ENCODE measurements at places on chromosomes 7 and 10.

GRCh38 chr7:112929421-112929820 lies 139.2 kb upstream of the TMEM168 start:
- DNase-seq: no peak

DNA sequence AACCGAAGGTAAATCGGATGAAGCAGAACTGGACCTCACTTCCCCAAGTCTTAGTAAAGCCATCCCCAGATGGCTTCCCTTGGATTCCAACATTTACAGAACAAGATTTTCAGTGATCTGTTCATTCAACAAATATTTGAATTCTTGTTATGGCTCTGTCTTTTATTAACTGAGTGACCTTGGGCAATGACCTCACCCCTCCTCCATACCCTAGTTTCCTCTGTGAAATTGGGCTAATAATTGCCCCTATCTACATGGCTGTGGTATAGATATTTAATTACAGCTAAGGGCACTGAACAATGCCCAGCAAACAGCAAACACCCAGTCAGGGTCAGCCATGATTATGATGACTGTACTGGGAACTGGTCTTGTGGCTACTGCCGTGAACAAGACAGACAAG lies 19.1 kb downstream of the TECTB start:
- no peak for DNase-seq

GRCh38 chr7:20021831-20022230 lies 195.4 kb downstream of the MACC1 start:
- DNase-seq: no peak

- DNase-seq: no peak
These were observed 205.3 kb upstream of the MKLN1 start for GRCh38 chr7:131122394-131122793.

- peak; percentile 26 for DNase-seq
These were observed 28.4 kb upstream of the CDHR3 start for GRCh38 chr7:105934572-105935185.

DNA sequence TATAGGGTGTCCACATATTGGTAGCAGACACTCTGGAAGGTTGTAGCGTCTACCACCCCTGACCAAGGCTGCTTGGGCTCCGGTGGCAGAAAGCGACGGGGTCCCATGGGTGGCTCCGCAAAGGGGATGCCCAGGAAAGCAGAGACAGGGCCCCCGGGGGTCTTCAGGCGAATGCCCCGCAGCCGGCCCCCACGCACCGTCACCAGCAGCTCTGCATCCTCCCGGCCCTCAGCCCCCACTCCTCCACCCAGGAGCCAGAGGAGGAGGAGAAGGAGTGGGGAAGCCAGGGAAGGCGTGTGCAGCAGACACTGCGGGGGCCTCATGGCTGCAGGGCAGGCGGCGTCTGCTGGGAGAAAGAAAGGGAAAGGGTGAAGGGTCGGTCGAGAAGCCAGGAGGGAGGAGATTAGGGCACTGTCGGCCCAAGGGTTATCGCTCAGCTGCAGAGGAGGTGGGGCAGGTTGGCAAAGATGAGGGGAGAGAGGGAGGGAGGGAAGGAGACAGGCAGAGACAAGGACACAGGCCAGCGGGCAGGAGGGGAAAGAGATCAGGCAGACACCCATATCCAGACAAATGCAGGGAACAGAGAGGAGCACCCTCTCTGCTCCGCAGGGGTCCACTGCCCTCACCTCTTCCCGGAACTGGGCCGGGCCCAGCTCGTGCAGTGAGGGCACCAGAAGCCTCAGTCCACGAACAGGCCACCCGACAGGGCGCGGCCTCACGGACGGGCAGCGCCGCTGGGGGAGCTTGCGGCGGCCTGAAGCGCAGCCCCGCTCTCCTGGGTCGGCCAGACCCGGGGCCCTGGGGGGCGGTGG lies 1.6 kb downstream of the ACHE start:
- no peak for DNase-seq

DNA sequence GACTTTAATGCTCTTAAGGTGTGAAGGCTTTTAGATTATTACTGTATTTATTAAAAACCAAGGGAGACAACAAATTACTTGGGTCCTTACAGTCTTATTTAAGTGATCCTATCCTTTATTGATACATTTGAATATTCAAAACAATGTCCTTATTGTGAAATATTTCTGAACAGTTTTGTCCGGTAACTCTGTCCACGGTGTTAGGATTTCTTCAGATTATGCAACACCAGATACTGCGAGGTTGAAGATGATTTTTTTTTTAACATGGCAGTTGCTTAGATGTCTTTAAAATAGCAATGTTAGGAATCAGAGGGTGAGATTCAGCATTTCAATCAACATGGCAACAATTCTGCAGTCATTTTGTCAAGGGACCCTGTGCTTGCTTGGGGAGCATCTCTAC lies 176.5 kb downstream of the CSTF2T start:
- DNase-seq: no peak

DNA sequence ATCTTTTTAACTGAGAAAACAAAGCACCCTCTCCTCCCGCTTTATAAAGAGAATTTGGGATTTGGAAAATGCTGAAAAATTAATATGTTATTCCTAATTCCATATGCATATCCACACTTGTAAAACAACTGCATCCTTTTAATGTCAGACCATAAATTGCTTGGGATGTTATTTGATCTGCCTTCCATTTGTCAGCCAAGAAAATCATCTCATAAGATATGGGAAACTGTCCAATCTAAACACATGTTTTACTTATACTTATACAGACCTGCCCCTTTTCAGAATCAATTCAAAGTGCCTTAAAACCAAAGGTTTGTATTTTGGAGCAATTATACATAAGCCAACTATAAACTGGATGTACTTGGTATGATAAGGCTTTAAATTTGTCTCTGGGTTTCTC lies 595.5 kb upstream of the PFKP start:
- DNase-seq: no peak

DNA sequence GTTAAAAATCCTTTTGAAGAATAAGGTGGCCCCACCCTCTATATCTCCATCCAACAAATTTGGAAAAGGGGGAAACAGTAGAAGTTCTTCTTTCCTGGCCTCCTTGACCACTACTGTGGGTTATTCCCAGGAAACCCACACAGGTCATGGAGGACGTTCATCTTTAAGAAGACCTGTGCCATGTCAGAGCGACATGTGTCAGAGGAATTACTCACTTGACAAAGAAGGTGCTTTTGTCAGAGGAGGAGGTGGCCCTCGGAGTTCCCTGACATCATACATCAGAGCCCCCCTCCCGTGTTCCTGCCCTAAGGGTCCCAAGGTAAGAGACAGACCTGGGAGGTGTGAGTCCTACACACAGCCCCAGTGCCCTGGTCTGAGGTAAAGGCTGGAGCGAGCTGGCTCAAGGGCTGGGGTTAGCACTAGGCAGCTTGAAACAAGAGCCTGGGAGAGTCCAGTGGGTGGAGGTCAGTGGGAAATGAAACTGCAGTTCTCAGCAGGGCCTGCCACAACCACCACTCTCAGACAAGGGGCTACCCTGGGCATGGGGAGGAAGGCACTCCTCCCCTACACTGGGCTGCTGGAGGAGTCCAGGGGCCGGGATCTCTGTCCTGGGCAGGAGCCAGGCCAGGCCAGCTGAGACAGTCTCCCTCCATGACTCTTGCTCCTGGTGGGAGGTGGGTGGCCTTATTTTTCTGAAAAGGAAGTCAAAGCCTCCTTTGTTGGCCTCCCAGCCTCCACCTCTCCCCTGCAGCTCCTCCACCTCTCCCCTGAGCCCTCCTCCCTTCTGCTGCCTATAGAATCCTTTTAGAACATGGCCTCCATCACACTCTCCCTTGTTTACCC lies 21.8 kb upstream of the ZMIZ1 start:
- DNase-seq: no peak

GRCh38 chr10:67079126-67079525 lies 153.3 kb downstream of the LRRTM3 start:
- DNase-seq: no peak

- no peak for DNase-seq
These were observed 35.5 kb upstream of the KCNMA1 start for GRCh38 chr10:77673101-77673500.

DNA sequence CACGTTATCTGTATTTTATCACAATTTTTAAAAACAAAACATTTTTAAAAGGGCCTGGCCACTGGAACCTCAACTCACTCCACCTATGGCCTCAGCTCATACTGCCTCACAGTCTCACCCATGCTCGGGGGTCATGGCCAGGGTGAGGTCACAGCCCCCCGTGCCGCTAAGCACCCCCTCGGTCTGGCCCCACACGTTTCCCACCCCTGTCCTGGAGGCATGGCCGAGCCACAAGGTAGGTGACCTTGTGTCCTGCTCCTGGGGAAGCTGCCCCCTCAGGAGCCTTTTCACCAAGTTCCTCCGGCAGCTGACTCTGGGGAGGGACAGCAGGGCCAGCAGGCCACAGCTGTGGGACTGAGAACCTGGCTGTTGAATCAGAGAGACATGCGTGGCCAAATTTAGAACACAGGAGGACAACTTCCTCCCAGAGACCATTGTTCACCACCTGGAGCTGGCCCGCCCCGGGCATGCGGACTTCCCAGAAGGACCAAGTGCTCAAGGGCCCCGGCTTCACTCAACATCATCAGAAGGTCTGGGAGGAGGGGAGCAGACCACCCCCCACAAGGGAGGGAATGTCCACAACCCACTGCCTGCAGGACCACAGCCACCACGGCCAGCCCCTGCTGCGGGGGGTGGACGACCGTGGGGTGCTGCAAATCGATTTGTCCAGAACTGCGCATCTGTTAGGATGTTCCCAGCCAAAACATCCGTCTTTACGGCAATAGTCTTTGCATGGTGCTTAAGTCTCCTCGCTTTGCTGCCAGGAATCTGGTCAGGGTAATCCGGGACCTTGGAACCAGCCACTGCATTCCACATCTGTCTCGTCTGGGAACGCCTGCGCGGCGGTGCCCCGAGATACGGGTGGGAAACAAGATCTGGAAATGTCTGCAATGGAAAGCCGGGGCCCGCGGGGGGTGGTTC lies 48.6 kb upstream of the PDGFA start:
- no peak for DNase-seq

DNA sequence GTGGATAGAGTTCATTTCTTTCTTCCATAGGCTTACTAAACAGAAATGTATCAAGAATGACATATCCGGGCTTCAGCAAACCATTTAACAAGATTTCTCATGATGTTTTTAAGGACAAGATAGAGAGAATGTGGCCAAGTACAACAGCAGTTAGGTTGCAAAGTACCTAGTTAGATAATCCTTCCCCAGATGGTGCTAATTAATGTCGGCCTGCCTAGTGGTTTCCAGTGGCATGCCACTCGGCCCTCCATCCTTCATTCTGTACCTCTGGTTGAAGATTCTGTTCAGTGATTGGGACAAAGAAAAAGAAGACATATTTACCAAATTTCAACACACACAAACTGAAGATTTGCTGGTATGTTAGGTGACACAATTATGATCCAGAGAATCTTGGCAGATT lies 212.1 kb downstream of the MACC1 start:
- no peak for DNase-seq

DNA sequence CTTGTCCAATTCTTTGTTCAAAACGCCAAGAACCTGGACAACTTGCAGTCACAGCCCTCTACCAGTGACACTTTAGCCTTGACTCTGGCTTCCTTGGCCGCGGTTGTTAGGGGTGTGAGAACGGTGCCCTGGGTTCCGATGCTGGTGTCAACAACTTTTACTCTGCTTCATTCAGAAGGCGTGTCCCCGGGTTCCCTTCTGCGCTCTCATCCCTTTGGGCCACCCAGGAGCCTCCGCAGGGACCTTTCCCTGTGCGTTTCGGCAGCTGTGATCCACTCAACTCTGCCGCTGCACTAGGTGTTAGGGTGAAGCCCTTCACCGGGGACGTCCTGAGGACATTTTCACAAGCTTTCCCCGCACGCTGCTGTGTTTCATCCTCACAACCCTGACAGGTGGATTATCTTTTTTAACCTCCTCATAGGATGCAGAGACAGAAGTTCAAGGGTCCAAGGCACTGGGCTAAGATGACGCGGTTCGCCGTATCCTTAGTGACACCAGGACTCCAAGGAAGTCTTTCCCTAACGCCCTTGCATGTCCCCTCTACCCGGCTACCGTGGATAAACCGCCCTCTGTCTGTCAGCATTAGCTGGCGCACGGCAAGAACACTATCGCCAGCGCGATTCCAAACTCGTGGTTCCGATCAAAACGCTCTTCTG lies 133.5 kb upstream of the SHH start:
- no peak for DNase-seq

DNA sequence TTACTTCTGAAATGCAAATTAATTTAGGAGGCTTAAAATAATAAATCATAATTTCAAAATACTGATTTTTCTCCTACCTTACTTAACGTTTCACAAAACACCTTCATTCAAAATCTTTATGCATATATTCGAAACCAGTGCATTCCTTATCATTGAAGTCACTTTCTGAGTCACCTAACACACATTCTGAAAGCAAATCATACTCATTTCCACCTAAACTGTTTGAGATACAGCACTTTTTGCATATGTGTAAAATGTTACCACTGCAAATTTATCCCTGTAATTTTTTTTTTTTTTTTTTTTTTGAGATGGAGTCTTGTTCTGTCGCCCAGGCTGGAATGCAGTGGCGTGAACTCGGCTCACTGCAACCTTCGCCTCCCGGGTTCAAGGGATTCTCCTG lies 15.7 kb downstream of the PPP3CB start:
- DNase-seq: peak; percentile 67

- DNase-seq: no peak
These were observed 30.6 kb downstream of the KMT2E start for GRCh38 chr7:105044449-105045070.

DNA sequence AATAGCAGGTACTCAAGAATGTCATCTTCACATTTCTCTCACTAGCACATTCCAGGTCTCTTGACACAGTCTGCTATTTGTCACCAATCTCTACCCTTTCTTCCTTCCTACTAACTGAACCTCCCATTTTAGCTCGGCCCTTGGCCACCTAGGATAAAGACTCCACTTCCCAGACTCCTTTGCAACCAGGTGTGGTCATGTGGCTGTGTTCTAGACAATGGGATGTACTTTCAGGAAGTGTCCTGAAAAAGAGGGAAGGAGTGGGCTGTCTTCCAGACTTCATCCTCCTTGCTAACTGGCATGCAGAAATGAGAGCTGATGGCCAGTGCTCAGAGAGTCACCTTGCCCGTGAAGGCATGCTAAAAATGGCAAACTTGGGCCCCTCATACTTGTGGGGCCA lies 139.2 kb downstream of the AMPH start:
- DNase-seq: no peak

DNA sequence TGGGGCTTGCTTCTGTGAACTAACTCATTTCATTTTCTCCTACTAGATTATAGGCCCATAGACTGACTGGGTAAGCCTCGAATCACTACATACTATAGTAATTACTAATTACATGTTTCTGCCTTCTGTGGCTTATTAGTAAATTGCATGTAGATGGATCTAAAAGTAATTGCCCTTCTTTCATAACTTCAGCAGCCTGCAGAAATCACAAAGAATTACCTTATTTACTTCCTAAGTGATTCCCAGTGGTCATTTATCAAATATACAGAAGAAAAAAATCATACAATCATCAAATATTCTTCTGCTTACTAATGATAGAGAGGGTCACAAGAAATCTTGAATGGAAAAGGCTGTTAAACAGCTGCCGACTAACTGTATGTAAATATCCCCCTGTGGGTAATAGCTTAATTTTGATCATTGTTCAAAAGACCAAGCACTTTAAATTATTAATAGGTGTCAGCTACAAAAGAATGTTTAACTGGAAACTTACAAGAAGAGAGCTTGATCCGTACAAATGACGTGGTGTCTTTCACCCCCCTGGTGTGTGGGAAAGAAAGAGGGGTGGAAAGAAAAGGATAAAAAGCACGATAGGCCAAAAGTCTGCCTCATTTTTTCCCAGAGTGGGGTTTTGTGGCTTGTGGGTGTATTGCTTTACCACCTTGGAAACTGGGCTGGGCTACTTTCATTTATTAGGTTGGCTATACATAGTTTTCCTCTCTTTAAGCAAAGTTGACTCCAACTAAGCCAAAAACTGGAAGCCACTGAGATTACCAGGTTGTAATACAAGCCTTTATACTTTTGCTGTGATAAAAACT lies 361.8 kb upstream of the ZMIZ1 start:
- DNase-seq: no peak

All from NCI-H226 (cell line).